ENCODE measurements at places on chromosomes 1 and 21. TPM values are rescaled to one million over a fixed set of nuclear protein-coding genes. Genes with fewer than 3 reads are reported as not detected.

Gene ANKRD65
- total RNA-seq: not detected

Gene C1orf141
- total RNA-seq: not detected

Gene MTARC2
- not detected for total RNA-seq

Gene S100A12
- total RNA-seq: not detected

Gene KLF17
- not detected for total RNA-seq

DNA sequence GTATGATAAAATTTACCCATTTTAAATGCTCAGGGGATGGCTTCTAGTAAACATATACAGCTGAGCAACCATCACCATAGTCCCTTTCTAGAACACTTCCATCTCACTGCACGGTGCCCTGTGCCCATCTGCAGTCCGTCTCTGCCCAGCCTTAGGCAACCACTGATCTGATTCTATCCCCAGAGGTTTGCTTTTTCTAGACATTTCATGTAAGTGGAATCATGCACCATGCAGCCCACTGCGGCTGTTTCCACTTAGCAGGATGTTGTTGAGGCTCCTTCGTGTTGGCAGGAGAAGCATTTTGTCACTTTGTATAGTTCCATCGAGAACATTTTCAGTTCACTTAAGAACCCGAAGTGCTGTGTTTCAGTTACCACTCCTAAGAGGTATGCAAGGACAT, 27.8 kb upstream of the VAMP3 start:
- no peak for DNase-seq

- DNase-seq: no peak
Observed at GRCh38 chr1:56901716-56902115, 47.1 kb downstream of the C8A start.

- peak; percentile 88 for DNase-seq
Observed at GRCh38 chr1:27891196-27891889, 19.0 kb downstream of the THEMIS2 start.

All from activated CD4-positive, alpha-beta T cell treated with anti-CD3 and anti-CD28 coated beads, Interleukin-2, amount 10 ng/mL, durations not matched to agents 24 days and 14 days (primary cell).